ENCODE measurements at places on chromosomes 11 and 22.
A peak's percentile ranks its signal among the peaks of the same experiment; 100 is the strongest.

GRCh38 chr11:121449626-121450025 lies 2.5 kb upstream of the SORL1 start:
- DNase-seq: no peak

DNA sequence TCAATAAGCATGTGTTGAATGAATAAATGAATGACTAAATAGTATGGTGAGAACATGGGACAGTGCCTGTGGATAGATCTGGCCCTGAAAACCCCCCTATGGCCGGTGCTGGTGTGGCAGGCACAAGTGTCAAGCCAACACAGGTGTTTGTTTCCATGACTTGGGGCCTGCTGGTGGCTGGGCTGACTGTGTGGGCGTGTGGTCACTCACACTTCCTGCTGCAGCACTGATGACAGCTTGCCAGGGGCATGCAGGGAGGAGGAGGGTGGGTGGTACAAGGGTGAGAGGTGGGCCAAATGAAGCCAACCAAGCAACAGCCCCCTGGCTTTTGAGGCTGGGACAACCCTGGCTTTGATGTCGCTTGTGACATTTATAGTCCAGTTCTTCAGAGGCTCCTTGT lies 30.3 kb upstream of the ABCC8 start:
- DNase-seq: no peak

GRCh38 chr11:132051704-132052103 lies 681.3 kb downstream of the NTM start:
- no peak for DNase-seq

DNA sequence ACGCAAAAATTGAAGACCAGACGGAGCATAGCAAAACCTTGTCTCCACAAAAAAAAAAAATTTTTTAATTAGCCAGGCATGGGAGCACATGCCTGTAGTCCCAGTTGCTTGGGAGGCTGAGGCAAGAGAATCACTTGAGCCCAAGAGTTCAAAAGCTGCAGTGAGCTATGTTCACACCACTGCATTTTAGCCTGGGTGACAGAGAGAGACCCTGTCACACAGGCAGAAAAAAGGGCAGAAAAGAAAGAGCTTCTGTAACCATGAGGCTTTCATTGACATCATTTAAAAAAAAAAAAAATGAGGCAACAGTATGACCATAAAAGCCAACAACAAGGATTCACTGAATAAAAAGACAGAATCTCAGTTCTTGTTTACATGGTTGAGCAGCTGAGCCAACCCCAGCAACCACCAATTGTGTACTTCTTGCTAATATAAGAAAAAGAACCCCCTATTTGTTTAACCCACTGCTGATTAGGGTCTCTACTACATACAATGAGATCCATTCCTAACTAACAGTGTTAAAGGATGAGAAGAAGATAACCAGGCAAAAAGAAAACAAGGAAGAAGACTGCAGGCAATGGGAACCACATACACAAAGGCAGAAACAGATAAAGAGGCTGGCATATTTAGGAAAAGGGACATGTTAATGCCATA lies 86.2 kb upstream of the SCUBE2 start:
- no peak for DNase-seq

- DNase-seq: no peak
Measured at GRCh38 chr11:76745044-76745376, 38.1 kb upstream of the TSKU start.

- no peak for DNase-seq
Measured at GRCh38 chr11:45043755-45044475, 93.2 kb upstream of the TP53I11 start.

- DNase-seq: no peak
Measured at GRCh38 chr11:2778630-2779498, 79.1 kb upstream of the KCNQ1OT1 start.

DNA sequence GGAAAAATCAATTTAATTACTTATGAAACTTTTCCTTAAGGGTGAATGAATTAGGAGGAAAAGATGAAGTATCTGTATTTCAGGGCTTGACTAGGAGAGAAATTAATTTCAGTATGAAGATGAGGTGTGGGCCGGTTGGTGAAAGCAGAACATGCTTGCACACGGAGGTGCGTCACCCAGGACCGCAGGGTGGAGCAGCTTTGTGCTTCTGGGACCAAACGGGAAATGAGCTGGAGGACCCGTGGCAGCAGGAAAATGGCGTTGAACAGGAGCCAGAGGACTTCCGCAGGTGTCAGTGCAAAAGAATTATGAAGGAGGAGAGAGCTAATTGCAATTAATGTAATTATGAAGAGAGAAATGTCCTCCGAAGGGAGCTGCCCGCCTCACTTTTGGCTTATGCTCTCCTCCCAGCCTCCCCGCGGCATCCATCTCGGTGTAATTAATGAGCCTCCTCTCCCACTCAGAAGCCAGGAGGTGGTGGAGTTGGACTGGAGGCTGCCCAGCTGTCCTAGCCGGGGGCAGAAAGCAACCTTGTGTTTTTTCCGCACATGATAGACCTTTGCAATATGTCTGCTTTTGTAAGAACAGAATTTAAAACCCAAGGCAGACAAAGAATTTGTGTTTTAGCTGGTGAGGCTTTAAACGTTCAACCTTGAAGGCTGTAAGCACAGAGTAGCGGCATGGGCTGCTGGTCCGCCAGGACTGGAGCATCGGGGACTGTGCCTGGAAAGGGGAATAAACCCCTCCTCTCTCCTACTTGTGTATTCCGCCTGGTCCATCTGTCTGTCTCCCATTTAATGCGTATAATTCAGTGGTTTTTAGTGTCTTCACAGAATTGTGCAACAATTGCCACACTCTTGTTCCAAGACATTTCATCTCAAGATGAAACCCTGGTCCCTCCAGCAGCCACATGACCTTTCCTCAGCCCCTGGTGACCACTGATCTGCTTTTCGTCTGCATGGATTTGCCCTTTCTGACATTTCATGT lies 180.6 kb downstream of the TBC1D22A start:
- peak; percentile 7 for DNase-seq

- no peak for DNase-seq
Measured at GRCh38 chr11:8384199-8384821, 120.6 kb upstream of the LMO1 start.

DNA sequence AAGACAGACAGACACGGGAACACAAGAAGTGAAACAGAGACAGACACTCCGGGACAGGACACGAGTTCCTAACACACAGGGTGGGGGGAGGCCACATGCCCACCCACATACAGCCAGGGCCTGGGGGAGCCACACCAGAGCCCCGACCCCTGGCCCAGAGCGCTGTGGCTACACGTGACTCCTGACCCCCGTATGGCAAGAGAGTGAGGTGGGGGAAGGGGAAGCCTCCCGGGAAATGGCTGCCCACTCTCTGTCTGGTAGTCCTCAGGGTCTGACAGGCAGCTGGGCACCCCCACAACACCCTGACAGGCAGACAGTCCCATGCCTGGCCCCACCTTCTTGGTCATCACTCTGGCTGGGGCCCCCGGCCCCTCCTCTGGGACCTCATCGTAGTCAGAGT lies 38.6 kb upstream of the PDE2A start:
- DNase-seq: no peak

- no peak for DNase-seq
Measured at GRCh38 chr11:65478388-65479183, 20.3 kb upstream of the MALAT1 start.

DNA sequence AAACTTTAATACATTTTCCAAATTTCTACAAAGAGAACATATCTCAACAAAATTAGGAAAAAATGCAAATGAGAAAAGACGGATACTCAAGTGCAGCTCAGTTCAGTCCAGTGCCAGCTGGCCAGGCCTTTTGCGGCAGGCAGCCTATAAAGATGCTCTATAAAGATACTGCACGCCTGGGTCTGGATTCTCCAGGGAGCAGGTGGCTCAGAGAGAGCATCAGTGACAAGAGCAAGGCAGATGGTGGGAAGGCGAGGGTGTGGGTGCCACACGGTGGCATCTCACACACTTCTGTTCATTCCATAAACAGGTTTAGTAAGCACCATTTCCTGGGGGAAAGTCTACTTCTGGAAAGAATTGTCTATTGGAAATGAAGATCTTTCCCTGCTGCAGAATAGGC lies 18.1 kb upstream of the SCN3B start:
- DNase-seq: no peak

DNA sequence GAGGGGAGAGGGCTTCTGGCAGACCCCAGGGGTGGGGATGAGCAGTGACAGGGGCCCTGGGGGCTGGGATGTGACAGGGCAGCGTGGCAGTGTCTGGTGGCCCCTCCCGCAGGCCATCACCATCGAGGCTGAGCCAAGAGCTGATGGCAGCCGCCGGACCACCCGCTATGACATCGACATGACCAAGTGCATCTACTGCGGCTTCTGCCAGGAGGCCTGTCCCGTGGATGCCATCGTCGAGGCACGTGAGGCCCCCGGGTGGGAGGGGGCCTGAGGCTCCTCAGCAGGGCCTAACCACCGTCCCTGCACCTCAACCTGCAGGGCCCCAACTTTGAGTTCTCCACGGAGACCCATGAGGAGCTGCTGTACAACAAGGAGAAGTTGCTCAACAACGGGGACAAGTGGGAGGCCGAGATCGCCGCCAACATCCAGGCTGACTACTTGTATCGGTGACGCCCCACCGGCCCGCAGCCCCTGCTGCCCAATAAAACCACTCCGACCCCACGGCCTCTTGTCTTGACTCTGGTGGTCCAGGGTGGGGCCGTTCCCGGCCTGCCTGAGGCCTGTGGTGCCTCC lies 2.6 kb upstream of the TCIRG1 start:
- DNase-seq: no peak

DNA sequence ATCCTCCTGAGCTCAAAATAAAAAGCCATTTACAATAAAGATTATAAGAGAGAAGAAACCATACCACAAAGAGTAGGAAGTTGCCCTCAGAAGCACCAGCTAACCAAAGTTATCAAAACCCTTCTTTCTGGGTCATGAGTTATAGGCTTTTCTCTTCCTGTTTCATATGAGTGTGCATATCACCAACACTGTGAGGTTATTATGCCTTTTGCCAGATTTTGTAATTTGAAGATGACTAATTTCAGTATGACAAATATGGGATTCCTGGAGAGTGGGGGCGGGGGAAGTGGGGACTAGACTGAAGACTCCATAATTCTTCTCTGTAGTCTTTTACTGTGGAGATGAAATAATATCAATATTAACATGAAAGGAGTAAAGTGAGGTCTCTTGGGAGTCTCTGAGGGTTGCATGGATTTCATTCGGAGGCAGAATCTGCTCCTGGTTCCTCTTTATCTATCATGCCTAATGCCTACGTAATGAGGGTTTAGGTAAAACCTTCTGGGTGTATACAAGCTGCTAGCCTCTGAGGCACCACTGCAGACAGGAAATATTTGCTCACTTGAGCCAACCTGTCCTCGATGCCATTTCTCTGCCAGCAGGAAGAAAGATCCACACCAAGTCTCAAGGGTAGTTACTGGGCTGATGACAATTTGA lies 2.1 kb downstream of the LPXN start:
- peak; percentile 72 for DNase-seq

GRCh38 chr11:19307498-19307897 lies 66.8 kb upstream of the E2F8 start:
- DNase-seq: no peak

DNA sequence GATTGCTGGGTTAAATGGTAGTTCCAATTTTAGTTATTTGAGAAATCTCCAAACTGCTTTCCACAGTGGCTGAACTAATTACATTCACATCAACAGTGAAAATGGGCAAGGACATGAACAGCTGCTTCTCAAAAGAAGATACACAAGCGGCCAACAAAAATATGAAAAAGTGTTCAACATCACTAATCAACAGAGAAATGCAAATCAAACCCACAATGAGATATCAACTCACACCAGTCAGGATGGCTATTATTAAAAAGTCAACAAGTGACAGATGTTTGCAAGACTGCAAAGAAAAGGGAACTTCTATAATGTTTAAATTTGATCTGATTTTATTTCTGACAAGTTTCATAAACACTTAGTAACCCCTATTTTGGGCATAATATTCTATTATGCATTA lies 537.5 kb downstream of the DLG2 start:
- no peak for DNase-seq

- no peak for DNase-seq
Measured at GRCh38 chr11:99687320-99687719, 666.6 kb downstream of the CNTN5 start.

DNA sequence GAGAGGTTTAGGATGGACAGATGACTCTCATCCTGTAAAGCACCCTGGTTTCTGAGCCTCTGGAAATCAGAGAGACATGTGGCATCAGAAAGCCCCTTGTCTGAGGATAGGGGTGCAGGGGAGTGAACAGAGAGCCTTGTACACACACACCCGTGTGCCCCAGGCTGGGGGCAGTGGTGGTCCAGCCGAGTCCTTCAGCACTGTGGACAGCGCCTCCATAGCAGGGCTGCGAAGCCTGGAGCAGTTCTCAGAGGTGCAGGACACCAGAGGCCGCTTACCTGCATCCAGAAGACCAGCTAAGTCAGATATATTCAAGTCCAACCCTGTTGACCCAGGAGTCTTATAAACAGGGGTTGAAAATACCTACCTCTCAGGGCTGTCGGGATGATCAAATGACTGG lies 11.5 kb upstream of the IGSF9B start:
- DNase-seq: no peak

DNA sequence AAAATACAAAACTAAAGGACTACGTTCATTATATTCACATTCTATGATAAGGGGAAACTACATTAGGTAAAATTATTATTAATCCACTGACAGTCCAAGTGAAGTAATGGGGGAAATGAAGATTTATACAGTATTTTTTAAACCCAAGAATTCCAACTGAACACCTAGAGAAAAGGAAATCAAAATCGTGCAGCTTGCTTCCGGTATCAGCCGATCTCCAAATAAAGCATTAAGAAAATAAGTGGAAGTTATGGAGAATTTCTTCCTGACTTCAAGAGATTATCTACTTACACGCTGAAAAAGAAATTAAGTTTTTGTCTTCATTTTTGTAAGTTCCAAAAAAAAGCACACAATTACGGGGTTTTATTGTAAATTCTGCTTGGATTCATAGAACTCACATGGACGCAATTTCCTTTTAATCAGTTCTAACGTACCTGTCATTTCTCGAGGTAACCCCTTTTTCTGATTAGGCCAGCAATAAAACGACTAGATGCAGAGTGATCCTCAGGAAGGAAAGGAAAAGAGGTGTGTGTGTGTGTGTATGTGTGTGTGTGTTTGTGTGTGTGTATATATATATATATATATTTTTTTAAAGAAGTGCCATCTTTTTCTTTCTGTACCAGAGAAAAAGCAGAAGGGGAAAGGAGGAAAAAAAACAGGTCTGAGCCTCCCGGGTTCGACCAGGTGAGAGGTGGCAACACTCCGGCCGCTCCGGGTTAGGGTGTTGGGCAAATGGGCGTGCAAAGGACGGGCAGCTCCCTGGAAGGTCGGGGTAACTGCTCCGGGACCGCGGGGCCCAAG lies 1.1 kb downstream of the ZBTB44 start:
- DNase-seq: peak; percentile 19

- no peak for DNase-seq
Measured at GRCh38 chr11:1486054-1486825, at the start of gene MOB2. Gene MOB2, minus strand, starts transcription at chr11:1486779. Its CDS starts 223 bp downstream, at chr11:1486556.
